Fibroblast of skin of left biceps (primary cell): ENCODE measurements at places on chromosomes 6 and 20.

DNA sequence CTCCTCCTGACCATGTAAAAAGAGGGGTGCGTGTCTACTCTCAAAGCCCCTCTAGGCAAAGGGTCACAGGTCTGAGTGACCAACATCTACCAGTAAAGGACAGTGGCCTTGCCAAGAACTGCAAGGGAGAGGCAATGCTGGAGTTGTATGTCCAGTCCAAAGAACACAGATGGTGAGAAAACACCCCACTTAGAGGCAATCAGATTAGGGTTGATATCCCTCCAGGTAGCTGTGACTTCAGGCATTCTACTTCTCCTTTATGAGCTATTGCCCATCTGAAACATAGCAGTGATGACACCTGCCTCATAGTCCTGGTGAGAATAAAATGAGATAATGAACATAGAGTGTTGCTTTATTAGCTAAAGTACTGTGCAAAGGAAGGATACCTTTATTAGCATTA is 50.8 kb upstream of the MAFB start:
- DNase-seq: no peak

DNA sequence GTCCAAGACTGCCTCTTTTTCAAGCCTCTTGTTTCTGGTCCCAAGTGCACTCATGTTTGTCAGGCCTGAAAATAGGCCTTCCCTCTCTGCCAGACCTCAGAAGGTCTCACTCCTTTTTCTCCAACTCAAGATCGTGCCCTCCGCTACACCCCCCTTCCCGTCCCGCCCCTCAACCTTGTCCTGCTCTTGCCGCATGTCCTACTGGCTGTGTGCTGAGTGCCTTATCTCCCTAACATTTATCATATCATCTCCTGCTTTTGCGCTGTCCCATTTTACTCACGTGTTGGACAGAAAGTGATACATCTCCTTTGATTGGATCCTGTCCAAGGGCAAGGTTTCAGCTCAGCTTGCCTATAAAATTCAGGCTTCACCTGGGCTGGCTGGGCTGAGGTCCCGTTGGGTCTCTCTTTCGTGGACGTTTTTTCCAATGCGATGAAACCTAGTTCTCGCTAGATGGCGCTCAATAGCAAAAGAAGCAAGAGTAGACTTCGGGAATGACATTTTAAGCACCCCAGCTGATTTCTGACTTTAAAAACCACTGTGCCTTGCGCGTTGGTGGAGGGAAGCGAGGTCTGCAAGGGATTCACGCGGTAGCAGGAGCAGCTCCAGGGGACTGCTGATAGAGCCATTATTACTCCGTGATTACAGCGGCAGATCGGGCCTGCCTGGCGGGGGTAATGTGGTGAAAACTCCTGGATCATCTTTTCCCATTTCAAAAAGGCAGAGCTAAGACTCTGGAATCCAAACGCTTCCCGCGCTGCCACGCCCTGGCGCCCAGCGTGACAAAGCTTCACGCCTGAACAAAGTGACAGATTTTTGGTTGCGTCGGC is 137.6 kb downstream of the IMPG1 start:
- peak; percentile 56 for DNase-seq

DNA sequence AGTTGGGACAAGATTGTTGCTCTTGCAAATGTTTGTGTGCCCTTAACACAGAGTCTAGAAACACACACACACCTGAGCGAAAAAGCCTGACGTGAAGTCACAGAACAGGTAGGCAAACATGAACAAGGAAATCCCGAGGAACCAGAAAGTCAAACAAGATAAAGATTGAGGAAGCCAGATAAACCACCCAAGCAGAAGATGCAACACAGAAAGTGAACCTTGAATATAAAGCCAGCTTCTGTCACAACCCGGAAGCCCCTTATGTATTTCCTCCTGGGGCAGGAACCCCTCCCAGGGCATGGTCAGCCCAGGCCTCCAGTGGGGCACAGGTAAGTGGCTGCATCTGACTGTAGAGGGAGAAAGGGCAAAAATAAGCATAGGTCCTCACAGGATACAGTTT is 158.2 kb upstream of the SUPT3H start:
- DNase-seq: no peak

DNA sequence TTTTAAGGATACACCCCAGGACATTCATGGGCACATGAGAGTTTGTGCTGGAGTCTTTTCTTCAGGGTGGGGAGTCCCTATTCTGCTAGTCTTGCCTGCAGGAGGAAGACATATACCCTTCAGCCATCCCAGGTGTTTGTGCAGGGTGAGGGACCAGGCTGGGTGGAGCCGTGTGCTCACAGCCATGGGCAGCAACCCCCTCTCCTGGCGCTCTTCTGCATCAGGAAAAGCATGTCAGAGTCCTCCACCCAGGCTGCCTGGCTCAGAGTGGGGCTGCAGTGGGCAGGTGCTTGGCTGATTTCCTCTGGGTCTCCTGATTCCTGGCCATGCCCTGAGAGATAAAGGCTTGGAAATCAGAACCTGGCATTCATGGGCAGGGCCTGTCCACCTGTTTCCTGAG is 22.7 kb upstream of the MLN start:
- DNase-seq: no peak

DNA sequence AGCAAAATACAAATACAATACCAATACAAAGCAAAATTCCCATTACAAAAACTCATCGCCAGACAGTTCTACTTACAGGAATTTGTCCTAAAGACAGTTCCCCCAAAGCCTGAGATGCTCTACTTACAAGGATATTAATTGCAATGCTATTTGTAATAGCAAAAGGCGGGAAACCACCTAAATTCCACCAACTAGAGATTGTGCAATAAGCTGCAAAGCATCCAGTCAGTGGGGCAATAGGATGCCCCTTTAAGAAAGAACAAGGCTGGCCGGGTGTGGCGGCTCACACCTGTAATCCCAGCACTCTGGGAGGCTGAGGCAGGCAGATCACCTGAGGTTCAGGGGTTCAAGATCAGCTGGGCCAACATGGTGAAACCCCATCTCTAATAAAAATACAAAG is 39.1 kb downstream of the FAM209B start:
- DNase-seq: no peak

GRCh38 chr6:163347021-163347446 is 67.5 kb upstream of the QKI start:
- DNase-seq: no peak

DNA sequence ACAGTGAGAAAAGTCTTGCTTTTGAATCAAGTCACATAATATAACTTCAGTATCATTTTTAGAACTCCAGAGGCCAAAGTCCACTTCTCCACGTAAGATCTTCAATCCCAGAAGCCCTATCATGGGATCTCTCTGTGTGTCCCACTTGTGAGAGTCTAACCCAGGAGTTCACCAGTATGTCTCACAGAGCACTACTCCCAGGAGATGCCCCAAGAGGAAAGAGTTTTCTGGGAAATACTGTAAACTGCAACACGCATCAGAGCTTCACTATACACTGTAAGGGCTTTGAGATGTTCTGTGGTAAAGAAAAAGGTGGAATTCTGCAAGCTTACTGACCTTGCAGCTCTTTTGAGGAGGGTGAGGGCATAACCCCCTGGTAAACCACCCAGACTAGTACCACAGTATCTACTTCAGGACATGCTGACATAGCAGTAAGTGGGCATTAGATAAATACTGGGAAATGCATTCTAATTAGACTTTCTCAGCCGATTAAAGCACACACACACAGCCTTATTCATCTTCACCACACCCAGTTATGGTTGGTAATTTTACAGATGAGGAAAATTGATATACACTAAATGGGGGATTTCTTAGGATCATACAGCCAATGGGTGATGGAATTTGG is 12.3 kb downstream of the DCBLD1 start:
- no peak for DNase-seq

GRCh38 chr20:49811825-49812506 is 662 bp upstream of the SLC9A8 start:
- DNase-seq: no peak

GRCh38 chr6:149566410-149567193 is 427 bp downstream of the GINM1 start:
- DNase-seq: no peak

GRCh38 chr6:52571099-52571755 is 5.6 kb downstream of the TRAM2 start:
- DNase-seq: no peak

DNA sequence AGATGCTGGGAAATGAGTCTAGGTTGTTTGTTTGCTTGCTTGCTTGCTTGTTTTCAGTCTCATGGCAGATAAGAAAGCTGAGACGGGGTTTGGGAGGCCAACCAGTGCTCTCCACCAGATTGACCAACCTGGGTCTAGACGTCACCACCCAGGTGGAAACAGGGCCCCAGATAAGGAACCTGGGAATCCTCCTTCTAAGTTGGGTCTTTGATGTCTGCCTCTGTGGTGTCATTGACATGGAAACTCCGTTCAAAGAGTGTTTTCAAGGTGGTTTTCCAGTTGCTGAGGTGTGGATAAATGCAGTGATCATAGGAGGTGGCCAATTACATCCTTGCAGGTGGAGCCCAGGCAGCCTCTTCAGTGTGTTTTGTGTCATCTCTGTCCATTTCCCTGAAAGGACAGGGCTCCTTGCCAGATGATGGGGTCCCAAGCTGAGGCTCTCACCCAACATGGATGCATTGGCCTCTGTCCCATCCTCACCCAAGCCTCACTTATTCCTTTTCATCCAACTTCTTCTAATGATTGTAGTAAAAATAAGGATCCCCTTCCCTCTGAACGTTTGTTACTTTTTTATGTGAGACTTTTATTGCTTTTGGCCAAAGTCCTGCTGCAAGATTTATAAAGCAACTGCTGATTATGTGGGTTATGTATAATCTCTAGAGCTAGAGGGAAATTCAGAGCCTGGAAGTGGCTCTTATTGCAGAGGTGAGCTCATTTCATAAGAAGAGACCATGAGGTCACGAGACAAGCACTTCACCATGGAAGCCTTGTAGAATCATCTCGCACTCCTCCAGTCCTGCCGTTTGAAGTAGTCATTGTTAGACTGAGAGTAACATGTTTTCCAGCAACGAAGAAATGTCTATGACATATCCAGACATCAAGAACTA is 32.0 kb upstream of the SYNDIG1 start:
- DNase-seq: no peak

GRCh38 chr6:82995066-82995465 is 70.6 kb downstream of the UBE3D start:
- DNase-seq: no peak

DNA sequence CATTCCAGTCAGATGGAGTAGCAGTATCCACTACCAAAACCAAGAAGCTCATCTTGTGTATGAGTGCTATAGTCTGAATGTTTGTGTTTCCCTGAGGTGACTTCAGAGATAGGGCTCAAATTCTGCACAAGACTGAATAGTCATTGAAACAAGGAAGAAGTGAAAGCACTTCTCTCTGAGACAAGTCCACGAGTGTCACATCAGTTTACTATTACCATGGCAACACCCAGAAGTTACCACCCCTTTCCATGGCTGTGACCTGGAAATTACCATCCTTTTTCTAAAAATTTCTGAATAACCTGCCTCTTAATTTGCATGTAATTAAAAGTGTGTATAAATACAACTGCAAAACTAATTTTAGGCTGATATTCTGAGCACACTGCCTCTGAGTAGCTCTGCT is 682.1 kb upstream of the ADGRB3 start:
- DNase-seq: no peak
